HFFc6 (cell line): ENCODE measurements at places on chromosomes 5 and 9. TPM values are rescaled to one million over a fixed set of nuclear protein-coding genes. Genes with fewer than 3 reads are reported as not detected.

ATP6V0E1 gene
- 505 to 650 TPM (median 554 TPM) in 3 replicates for total RNA-seq

- H3K4me1 ChIP-seq, result no peaks in the 10 kb centered on the region
- H3K27ac ChIP-seq, result no peak overlapping the region
- H3K27me3 ChIP-seq, result peaks cover 5% of the 10 kb centered on the region
Measured at GRCh38 chr5:16005225-16005624, 174.4 kb downstream of the MARCHF11 start.

GRCh38 chr9:84271531-84271900 is 69.0 kb downstream of the SLC28A3 start:
- H3K27me3 ChIP-seq, result peaks cover 7% of the 10 kb centered on the region
- no peaks in the 10 kb centered on the region for H3K4me1 ChIP-seq
- H3K36me3 ChIP-seq, result no peaks in the 10 kb centered on the region

PRR7 gene
- total RNA-seq, result 10.4 to 17.4 TPM (median 16.4 TPM) in 3 replicates

GRCh38 chr5:163504079-163504931 is 1.1 kb upstream of the MAT2B start:
- peaks cover 59% of the 10 kb centered on the region for H3K4me1 ChIP-seq
- H3K27ac ChIP-seq, result peak overlapping the region; percentile 95
- H3K4me3 ChIP-seq, result peak overlapping the region; percentile 99
- H3K27me3 ChIP-seq, result no peaks in the 10 kb centered on the region; the same call in 1 of the 2 replicates
